ENCODE measurements at places on chromosomes 1 and 21.

DNA sequence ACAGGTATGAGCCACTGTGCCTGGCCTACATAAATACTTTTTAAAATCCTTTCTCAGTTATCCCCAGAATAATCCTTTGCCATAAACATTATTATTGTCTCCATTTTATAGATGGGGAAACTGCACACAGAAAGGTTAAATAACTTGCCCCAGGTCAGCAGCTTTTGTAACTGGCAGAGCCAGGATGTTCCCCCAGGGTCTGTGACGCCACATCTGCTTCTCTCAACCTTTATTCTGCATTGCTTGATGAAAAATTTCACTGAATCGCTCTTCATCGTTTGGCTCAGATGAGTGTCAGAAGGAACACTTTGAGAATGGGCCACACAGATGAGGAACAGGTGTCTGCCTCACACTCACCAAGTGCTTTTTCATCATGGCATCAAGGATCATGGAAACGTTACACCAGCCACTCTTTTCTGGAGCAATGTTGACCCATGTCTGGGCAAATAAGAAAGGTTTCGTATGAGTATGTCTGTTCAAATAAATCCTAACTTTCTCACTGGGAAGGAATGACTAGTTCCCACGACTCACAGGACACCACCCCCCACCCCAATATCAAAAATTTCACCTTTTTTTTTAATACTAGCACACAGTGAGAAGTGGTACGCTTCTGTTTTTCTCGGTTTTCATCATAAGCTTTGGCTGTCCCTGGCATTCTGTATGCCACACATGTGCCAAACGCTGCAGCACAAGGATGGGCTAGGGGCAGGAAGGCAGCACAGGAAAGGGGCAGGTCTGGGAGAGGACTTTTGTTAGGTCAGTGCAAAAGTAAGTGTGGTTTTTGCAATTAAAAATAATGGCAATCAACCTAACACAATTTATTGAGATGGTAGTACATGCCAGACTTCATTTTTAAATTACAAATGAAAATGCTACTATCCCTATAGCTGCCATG is 9.0 kb upstream of the PTGFRN start:
- no peak for DNase-seq

- DNase-seq = no peak
Measured at GRCh38 chr1:236619398-236619797, 15.1 kb upstream of the HEATR1 start.

- DNase-seq = no peak
Measured at GRCh38 chr1:3644273-3644672, 5.6 kb downstream of the WRAP73 start.

GRCh38 chr1:237390823-237391222 is 348.8 kb downstream of the RYR2 start:
- no peak for DNase-seq

GRCh38 chr1:207959141-207959825 is 48.4 kb upstream of the CD34 start:
- DNase-seq = no peak

DNA sequence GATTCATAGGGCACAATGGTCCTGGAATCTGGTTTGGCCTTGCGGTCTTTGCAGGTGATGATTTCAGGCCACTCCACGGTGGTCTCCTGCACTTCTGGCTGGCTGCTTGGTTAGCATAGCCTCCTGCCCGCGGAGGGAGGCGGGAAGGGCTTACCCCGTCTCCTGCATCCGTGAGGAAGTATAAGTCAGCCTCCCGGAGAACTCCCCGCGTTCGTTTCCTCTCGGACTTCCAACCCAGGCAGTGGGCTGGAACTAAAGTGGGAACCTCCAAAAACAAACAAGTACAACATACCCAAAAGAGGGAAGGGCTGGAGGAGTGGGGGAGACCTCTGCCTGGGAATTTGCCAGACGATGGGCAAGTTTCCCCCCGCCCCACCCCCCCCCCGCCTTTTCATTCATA is 939 bp upstream of the CCN1 start:
- DNase-seq = no peak

DNA sequence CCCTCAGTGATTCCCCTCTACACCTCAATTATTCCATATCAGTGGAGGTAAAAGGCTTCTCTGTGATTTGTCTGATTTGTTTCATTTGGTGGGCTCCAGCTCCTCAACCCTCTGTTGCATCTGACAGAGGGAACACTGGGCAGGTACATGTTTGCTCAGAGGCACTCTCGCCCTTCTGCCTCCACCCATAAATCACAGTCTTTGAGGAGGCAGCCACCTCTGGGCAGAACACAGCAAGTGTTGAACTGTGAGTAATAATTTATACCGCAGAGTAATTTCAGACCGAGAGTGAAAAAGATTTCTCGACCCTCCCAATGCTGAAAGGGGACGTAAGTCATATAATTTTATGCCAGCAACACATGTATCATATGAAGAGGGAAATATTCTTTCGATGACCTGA is 330.1 kb upstream of the PBX1 start:
- no peak for DNase-seq

GRCh38 chr1:23103001-23103889 is 65.4 kb downstream of the LUZP1 start:
- DNase-seq = no peak

GRCh38 chr1:24181619-24182018 is 5.5 kb downstream of the IFNLR1 start:
- DNase-seq = no peak

- no peak for DNase-seq
Measured at GRCh38 chr21:42820616-42821465, 58.5 kb downstream of the WDR4 start.

DNA sequence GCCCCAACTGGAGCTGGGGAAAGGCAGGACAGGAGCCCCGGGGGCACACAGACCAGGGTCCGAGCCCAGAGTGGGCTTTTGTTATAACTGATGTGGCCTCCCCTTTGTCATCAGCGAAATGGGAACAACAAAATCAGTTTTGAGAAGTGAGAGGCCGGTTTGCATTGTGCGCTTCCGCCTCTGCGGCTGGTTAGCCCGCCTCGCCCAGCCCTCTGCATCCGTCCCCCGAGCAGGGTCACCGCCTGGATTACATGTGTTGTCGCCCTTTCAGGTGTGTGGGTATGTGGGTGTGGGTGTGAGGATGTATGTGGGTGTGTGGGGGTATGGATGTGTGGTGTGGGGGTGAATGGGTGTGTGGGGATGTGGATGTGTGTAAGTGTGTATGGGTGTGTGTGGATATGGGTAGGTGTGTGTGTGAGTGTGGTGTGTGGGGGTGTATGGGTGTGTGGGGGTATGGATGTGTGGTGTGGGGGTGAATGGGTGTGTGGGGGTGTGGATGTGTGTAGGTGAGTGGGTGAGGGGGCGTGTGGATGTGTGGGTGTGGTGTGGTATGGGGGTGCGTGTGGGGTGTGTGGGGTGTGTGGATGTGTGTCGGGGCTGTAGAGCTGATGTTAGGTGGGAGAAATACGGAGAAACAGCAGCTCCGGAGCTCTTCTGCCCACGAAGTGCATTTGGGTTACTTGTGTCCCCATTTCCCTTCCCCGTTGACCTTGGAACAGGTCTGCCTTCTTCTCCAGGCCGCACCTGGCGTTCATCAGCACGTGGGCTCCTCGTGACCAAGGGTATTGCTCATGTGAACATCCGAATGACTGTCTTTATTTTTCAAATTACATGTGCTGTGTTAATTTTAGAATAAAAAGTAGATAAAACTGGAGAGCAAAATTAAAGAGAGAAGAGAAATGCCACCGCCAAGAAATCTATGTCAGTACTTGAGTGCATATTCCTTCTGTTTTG is 67.6 kb downstream of the FHAD1 start:
- no peak for DNase-seq

- no peak for DNase-seq
Measured at GRCh38 chr1:187734427-187734826, 905.7 kb downstream of the PLA2G4A start.

GRCh38 chr1:93614541-93614940 is 67.1 kb downstream of the BCAR3 start:
- DNase-seq = no peak

- no peak for DNase-seq
Measured at GRCh38 chr1:241396747-241397681, 40.0 kb upstream of the RGS7 start.

- no peak for DNase-seq
Measured at GRCh38 chr1:207565546-207566468, 69.8 kb downstream of the CR1 start.

GRCh38 chr1:43366601-43367025 is 1.2 kb downstream of the ELOVL1 start:
- no peak for DNase-seq

- DNase-seq = no peak
Measured at GRCh38 chr1:26535201-26535600, 5.6 kb downstream of the RPS6KA1 start.

DNA sequence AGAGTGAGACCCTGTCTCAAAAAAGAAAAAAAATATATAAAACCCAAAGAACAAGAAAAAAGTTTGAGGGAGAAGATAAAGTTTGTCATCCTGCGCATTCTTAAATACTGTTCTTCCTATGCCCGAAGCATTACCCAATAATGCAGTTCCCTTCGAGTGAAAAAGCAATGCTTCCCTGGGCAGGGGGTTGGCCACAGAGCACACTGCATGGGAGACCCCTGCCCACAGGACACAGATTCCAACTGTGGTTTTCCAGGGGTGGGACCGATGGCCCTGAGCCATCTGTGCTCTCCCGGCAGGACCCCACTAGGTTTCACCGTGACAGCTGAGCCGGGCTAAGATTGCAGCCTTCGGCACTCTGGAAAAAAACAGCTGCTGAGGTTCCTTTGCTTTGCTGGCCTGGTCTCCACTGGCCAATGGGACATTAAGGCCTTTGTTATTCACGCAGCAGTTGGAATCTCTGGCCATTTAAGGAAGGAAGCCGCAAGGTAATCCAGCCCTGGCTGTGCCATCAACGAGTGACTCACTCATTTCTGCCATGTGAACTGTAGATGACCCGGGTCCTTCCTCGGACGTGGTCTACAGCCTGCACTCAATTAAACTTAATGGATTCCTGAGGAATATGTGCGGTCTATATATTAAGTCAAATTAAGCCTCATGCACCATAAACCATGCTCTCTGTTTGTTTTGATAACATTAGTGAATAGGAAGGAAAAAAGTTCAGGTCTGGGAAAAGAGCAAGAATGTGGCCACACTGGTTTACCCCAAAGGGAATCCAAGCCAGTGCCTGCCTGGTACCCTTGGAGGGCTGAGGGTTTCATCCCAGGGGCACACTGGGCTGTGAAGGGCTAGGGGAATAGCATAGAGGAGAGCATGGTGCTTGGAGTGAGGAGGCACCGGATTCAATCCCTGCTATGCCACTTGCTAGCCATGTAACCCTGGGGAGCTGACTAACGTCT is 163.2 kb downstream of the ZBTB18 start:
- no peak for DNase-seq

- DNase-seq = no peak
Measured at GRCh38 chr21:33971492-33972013, 55.9 kb upstream of the ATP5PO start.

GRCh38 chr1:78401148-78401547 is 89.6 kb upstream of the PTGFR start:
- DNase-seq = no peak

DNA sequence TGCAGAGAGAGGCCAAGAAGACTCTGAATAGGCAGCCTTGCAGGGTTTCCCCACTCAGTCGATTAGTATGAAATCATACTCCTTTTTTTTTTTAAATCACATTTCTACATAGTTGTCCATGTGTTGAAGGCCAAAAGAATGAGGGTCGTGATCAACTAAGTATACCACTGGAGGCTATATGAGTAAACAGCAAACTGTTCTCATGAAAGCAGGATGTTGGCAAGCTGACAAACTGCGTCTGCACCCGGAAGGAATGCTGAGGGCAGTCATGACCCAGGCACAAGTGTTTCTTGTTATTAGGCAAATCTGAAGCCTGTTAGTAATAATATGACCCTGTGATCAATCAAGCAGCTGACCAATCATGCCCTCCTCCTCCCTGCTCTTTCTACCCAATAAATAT is 213.2 kb downstream of the USH2A start:
- no peak for DNase-seq

GRCh38 chr1:42742617-42743316 is 2.7 kb upstream of the CLDN19 start:
- DNase-seq = no peak

GRCh38 chr1:25519624-25520023 is 23.8 kb upstream of the LDLRAP1 start:
- DNase-seq = no peak

DNA sequence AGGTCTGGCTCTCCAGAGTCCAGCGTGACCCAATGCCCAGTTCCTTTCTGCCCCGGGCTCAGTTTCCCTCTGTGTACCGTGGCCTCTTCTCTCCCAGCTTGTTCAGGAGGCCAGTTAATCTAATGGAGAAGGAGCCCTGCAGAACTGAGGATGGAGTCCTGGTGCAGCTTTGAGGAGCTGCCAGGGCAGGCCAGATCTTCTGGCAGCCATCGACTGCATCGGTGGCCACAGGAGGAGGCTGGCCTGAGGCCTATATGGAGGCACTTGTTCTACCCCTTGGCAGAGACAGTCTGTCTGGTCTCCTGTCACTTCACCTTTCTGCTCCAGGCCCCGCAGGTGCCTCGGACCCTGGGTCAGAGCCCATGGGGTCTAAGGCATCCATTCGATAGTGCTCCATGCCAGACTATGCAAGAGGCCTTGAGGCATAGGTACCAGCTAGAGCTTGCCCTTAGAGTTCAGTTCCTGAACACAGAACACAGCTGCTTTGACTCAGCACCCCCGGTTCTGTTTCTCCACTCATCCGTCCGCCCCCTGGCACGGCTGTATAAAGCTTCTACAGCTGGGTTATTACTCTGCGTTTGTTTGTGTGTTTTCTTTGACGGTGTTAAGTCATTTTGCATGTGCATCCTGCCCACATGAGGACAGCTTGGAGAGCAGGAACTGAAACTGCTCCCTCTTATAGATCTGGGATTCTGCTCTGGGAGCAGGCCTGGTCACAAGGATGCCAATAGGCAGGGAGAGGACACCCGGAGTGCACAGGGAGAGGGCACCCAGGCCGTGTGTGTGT is 18.5 kb upstream of the LRRN2 start:
- DNase-seq = no peak

DNA sequence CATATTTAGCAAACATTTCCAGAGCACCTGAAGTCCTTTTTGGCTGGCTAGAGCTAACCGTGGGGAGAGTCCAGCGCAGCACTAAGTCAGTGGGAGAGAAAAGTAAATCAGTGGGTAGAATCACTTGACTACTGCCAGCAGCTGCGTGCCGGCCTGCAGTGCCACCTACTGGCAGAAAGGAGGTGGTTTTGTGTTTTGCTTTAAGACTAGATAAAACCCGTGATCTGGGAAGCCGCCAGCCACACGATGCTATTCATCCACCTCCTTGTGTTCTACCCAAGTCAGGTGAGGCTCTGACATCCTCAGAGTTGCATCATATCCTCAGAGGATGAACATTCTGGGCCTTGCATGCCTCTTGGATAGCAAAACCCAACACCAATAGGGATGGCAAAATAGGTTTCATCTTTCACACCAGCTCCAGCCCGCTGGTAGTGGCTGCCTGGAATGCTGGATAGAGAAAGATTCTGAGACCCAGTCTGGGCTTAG is 14.1 kb upstream of the HEYL start:
- DNase-seq = peak; percentile 64

- no peak for DNase-seq
Measured at GRCh38 chr1:34591751-34592629, 162.9 kb upstream of the GJB5 start.

DNA sequence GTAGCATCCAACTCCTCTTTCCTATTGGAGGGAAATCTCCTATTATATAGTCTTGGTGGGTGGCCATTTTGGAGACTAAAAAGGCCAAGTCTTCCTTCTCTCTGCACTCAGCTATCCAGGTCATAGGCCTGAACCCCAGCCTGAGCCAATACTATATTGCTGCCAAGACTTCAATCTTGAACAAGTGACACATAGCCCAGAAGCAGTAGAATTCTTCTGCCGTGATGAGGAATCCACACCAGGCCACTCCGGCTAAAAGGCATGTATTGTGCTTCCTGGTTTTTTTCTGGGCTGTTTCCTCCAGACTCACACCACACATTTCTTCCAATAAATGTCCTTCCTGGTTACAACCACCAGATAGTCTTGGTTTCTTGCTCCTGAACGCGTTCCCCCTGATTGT is 43.0 kb downstream of the ATF3 start:
- no peak for DNase-seq
